ENCODE measurements at places on chromosomes 1 and 21. TPM values are rescaled to one million over a fixed set of nuclear protein-coding genes. Genes with fewer than 3 reads are reported as not detected.

DNA sequence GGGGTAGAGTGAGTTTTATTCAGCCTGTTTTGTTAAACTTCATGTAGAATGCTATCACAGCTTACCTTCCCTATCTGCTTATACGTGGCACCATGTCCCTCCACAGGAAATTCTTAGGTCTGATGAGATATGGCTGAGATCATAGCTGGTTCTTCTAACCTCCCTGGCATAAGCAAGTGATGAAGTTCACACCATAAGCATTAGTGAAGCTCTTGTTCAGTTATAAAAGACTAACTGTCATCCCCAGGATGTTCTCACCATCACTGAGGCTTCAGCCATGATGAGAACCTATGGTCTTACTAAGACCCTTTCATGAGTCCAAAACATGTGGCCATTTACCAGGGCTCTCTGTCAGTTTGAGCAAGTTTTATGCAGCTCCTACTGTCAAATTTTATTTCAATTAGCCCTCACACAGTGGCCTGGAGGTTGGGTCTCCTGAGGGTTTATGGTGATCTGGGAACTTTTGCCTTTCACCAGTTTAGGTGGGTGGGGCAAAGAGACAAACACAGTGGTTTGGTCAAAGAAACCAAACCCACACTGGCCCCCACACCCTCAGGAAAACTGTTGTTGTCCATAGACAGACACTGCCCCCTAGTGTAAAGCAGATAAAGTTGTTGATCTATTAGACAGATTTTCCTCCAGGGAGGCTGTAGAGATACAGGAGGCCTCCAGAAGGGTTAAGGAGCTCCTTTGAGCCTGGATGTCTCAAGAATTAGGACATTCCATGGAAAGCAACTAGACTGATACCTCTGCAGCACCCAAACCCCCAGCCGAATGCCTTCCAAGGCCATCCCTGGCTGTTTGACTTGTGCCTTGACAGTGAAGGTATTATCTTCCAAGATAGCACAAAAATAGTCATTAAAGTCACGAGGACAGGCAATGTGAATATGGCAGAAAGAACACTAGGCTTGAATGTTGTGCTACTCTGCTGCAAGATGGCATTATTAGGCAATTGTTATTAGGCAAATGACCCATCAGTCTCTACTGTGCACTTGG lies 5.0 kb downstream of the SLC22A15 start:
- H3K4me1 ChIP-seq = peaks cover 20% of the 10 kb centered on the region
- no peak for DNase-seq
- no peak overlapping the region for H3K4me3 ChIP-seq
- no peaks in the 10 kb centered on the region for H3K27me3 ChIP-seq
- H3K27ac ChIP-seq = no peak overlapping the region

DNA sequence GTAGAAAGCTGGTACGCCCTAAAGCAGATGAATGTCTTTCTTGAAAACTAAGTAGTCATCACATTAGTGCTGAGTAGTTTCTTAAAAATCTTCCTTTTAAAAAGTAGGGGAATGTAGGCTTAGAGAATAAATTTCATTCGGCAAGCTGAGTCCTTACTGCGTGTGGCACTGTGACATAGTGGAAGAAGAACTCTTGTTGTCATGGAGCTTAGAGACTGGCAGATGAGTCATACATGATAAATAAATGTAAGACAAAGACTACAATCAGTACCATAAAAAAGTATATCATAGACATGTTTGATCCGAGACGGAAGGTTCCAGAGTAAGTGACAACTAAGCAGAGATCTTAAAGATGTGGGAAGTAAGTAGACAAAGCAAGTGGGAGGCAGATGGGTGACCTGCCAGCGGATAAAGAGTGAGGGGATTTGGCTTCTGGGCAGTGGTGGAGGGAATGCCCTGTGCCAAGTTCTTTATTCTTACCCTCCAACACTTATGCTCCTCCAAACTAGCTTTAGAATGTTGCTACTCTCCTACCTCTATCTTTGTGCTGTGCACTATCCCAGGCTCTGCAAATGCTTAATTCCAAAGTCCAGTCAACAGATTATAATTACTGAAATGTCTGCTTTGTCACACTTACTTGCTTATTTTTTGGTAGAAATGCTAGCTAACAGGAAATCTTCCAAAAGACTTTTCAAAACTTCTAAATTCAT lies 608.5 kb upstream of the USP24 start:
- no peak overlapping the region for H3K4me3 ChIP-seq
- H3K27ac ChIP-seq = no peak overlapping the region
- DNase-seq = no peak
- H3K36me3 ChIP-seq = no peaks in the 10 kb centered on the region
- H3K4me1 ChIP-seq = no peaks in the 10 kb centered on the region
- H3K27me3 ChIP-seq = no peaks in the 10 kb centered on the region

GRCh38 chr21:26806801-26807295 lies 38.4 kb downstream of the ADAMTS1 start:
- no peak overlapping the region for H3K4me3 ChIP-seq
- H3K27ac ChIP-seq = no peak overlapping the region
- H3K36me3 ChIP-seq = no peaks in the 10 kb centered on the region
- H3K27me3 ChIP-seq = no peaks in the 10 kb centered on the region

GRCh38 chr1:102050556-102050955 lies 53.8 kb upstream of the OLFM3 start:
- H3K27me3 ChIP-seq = no peaks in the 10 kb centered on the region
- DNase-seq = no peak
- no peaks in the 10 kb centered on the region for H3K4me1 ChIP-seq
- no peaks in the 10 kb centered on the region for H3K36me3 ChIP-seq
- H3K27ac ChIP-seq = no peak overlapping the region

DNA sequence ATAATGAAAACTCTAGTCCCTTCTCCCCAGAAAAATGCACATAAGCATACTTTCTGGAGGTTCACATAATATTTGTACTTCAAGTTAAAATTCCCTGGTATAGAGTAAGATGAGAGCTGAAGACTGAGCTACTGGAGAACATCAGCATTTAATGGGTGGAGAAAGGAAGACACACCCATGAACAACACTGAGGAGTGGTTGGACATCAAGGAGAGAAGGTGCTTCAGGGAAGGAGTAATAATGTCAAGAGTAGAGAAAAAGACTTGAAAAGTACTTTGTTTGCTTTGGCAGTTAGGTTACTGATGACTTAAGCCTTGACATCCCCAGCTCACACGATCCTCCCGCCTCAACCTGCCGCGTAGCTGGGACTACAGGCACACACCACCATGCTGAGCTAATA lies 21.9 kb downstream of the PEA15 start:
- H3K27ac ChIP-seq = no peak overlapping the region
- H3K27me3 ChIP-seq = no peaks in the 10 kb centered on the region
- no peak overlapping the region for H3K4me3 ChIP-seq
- no peak for DNase-seq

DNA sequence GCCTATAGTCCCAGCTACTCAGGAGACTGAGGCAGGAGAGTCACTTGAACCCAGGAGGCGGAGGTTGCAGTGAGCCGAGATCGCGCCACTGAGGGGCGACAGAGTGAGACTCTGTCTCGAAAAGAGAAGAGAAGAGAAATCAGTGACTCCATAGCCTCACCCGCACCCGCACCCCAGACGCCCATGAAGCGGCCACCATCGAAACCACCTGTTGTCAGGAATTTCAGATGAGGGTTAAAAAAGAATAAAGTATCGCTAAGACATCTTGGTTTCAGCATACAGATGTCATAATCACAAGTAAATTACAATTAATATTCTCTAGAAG lies 47.4 kb downstream of the NPHP4 start:
- peaks cover 23% of the 10 kb centered on the region for H3K36me3 ChIP-seq
- no peak for DNase-seq
- H3K4me3 ChIP-seq = no peak overlapping the region
- H3K27ac ChIP-seq = no peak overlapping the region
- H3K27me3 ChIP-seq = no peaks in the 10 kb centered on the region
- H3K4me1 ChIP-seq = peaks cover 22% of the 10 kb centered on the region

- no peak for DNase-seq
- H3K4me3 ChIP-seq = no peak overlapping the region
- no peaks in the 10 kb centered on the region for H3K36me3 ChIP-seq
These were observed 86.1 kb downstream of the DSCAM start for GRCh38 chr21:40760821-40761220.

DNA sequence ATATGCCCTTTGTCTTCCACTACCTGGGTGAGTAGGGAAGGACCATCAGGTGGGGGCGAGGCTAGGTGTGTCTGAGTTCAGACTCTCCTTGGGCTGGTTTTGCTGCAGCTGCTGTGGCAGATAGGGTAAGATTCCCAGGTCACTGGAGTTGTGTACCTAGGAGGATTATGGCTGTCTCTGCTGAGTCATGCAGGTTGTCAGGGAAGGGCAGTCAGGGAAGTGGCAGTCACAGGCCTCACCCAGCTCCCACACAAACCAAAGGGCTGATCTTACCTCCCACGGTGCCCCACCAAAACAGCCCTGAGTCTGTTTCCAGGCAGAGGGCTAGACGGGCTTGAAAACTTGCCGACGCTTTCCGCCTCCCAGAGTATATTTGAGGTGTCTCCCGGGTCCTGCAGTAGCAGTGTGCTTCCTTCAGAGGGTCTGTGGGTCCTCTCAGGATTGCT lies 201.6 kb upstream of the PLXNA2 start:
- no peak overlapping the region for H3K4me3 ChIP-seq
- H3K27ac ChIP-seq = no peak overlapping the region
- no peaks in the 10 kb centered on the region for H3K27me3 ChIP-seq
- H3K4me1 ChIP-seq = no peaks in the 10 kb centered on the region

PAX7 gene
- 0.08 TPM for total RNA-seq

KIF1B gene
- 88.0 TPM for total RNA-seq

CNIH3 gene
- total RNA-seq = not detected

TNFAIP8L2 gene
- 1.8 TPM for total RNA-seq

MASP2 gene
- 0.53 TPM for total RNA-seq

All from suprapubic skin (tissue), 4 donors.